ENCODE measurements at places on chromosomes 12 and 14. TPM values are rescaled to one million over a fixed set of nuclear protein-coding genes. Genes with fewer than 3 reads are reported as not detected.

GRCh38 chr12:115407036-115407435, 723.1 kb upstream of the TBX3 start:
- no peak for DNase-seq

DNA sequence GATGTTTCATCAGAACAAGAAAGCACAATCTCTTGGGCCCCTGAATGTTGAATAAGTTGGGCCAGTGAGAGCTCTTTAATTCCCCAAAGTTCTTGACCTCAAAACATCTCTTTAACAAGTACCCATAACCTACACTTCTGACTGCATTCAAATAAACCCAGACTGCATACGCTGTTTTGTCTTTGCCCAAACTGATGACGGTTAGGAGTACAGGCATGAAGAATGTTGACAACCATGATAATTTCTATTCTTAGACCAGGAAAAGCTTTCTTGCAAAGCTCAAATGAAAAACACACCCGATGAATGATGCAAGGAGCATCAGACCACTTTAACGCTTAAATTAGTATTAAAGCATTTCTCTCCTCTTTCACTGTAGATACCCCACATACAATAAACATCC, 11.7 kb upstream of the RAB3IP start:
- DNase-seq, result no peak

ADAM21 gene
- total RNA-seq, result not detected

DNA sequence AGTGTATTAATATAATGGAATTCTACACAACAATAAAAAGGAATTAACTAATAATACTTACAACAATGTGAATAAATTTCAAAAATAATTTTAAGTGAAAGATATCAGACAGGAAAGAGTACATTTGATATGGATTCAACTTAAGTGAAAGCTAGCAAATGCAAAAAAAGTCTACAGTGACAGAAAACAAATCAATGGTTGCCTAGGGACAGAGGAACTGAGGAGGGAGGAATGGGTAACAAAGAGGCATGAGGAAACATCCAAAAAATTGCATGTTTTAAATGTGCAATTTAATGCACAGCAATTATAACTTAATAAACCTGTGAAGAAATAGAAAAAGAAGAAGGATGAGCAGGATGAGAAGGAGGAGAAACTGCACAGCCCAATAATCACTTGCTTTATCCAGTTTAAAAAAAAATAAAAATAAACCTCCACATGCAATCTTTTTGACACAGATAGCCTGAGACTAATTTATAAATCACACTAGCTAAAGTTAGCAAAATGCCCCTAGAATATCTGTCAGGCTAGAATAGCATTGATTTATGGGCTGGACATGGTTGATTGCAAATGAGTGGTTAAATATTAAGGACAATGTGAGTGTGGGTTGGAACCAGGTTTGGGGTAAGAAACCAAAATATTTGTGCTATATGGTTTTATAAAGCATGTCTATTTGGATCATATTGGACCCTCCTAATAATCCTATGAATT, 1089.1 kb downstream of the TRHDE start:
- no peak for DNase-seq

GRCh38 chr14:102975662-102976061, 53.2 kb downstream of the AMN start:
- no peak for DNase-seq

DNA sequence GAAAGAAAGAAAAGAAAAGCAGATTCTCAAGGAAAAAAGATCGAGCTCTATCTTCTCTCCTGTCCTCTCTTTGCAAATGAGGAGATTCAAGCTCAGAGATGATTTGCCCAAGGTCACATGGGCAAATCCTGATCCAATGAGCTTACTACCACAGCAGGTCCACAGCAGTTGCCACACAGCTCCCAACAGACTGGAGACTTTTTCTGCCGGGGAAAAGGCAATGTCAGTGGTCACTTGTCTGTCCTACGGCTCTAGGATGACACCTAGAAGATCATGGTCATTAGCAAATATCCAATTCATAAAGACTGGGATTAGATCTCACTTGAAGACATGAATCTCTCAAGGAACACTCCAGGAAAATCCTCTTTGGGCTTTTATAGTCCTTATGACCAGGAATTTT, 58.8 kb downstream of the TTC7B start:
- no peak for DNase-seq

SPX gene
- not detected for total RNA-seq

TAS2R7 gene
- total RNA-seq, result not detected

NUDT14 gene
- 16.7 TPM for total RNA-seq

- DNase-seq, result no peak
Observed at GRCh38 chr12:57543581-57543980, 3.4 kb downstream of the DCTN2 start.

GRCh38 chr14:60926002-60926401, 54.9 kb downstream of the TRMT5 start:
- no peak for DNase-seq

DNA sequence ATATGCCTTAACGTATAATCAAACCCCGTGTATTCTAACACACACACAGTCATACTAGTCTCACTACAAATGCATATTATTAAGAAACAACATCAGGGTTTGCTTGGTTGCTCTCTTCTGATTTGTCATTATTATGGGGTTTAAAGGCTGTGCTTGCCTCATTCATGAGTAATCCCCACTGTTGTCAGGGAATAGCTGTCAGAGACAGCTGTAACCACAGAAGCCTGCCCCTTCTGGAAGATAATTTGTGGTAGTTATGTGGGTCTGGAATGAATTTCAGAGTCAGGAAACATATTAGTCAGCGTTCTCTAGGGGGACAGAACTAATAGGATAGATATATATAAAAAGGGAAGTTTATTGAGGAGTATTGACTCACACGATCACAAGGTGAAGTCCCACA, 456.9 kb upstream of the TMEM132C start:
- no peak for DNase-seq

- DNase-seq, result peak; percentile 32
Observed at GRCh38 chr12:41437563-41437962, 249.4 kb downstream of the PDZRN4 start.

CIROP gene
- not detected for total RNA-seq

GRCh38 chr14:36173161-36173560, 3.4 kb downstream of the PTCSC3 start:
- no peak for DNase-seq

Measured in stomach (tissue), 19 donors.